Hematopoietic multipotent progenitor cell (in vitro differentiated cells): ENCODE measurements at places on chromosomes 1 and 21.

- peak; percentile 1 for DNase-seq
Observed at GRCh38 chr1:155729031-155729898, 40.4 kb downstream of the DAP3 start.

DNA sequence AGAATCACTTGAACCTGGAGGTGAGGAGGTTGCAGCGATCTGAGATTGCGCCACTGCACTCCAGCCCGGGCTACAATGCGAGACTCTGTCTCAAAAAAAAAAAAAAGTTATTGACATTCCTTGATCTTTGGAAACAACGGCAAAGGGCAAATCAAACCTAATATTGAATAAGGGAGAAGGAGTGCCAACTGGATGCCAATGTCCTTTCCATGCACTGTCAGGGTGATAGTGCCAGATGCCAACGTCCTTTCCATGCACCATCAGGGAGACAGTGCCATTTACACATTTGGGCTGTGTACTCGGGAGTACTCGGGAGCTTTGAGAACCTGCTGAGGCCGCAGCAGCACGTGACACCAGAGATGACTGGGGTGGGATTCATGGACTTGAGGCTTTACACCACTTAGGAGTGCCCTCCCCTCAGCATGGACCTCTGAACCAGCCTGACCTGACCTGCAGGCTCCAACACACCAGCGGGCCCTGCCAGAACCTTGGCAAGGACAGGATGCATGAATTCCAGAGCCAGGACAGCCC, 34.5 kb upstream of the SOD1 start:
- no peak for DNase-seq

GRCh38 chr1:1137256-1138045, 21.6 kb upstream of the C1orf159 start:
- peak; percentile 80 for DNase-seq

- DNase-seq = no peak
Observed at GRCh38 chr21:43717166-43717853, 1.6 kb upstream of the PDXK start.

DNA sequence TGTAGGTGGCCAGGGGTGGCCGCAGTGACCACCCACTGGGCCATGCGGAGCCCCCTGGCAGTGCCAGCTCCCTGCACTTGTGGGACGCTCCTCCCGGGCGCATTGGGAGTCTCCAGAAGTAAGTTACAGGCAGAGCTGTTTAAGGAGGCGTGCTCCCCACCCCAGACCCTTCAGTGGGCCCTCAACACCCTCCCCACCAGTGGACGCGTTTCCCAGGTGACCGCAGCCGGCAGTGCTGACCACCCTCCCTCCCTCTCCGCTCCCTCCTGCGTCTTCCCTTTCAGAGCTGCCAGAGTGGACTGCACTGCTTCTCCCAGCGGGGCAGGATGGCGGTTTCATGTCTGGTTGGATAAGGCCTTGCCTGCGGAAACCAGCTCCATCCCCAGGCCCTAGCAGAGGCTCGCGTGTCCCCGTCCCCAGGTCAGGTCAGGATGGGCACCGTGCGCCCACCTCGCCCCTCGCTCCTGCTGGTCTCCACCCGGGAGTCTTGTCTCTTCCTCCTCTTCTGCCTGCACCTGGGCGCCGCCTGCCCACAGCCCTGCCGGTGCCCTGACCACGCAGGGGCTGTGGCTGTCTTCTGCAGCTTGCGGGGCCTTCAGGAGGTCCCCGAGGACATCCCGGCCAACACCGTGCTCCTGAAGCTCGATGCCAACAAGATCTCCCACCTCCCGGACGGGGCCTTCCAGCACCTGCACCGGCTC, 1.1 kb downstream of the LRRC3 start:
- DNase-seq = no peak

- DNase-seq = peak; percentile 61
Observed at GRCh38 chr1:230167419-230167852, 100.4 kb downstream of the GALNT2 start.

DNA sequence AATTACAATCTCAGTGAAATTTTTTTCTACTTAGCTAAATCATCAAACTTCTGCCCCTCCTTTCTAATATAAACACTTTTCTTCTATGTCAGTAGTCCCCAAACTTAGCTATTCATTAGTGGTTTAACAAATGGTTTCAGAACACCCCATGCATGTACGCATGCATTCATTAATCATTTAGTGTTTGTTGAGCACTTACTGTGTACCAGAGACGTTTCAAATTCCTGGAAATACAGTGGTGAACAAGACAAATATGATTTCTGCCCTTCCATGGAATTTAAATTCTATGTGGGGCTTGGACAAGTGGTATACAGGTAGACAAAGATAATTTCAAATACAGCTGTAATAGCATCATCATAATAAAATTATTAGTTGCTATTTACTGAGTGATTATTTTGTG, 1.5 kb downstream of the ZBTB40 start:
- DNase-seq = no peak

DNA sequence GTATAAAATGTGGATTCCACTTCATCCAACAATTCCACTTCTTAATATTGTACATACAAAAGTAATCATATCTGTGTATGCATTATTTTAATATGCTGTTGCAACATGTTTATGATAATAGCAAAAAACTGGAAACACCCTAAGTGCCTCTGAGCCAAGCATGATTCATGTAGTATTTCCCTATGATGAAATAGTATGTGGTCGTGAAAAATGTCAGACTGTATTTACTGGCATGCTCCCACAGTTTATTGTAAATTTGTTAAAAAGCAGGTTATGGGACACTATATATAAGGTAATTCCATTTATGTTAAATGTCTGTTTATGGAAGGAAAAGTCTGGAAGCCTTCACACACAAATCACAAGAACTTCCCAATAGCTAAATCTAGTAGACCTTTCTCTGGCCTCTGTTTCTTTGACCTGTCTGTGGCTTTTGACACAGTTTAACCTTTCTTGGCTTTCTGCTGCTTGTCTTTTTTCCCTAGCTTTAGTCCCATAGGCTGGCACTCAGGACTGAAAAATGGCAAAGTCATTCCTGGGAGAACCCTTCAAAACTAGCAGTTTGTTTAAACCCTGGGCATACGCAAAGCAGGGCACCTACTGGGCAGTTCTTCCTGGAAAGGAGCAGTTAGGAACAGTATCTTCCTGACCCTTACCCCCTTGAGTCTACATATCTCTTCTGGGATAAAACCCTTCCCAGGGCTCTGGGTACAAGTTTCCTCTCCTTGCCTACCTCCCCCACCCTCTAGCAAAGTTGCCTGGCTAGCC, 65.4 kb upstream of the ARTN start:
- no peak for DNase-seq

GRCh38 chr1:240572328-240572727, 39.6 kb downstream of the GREM2 start:
- DNase-seq = no peak

DNA sequence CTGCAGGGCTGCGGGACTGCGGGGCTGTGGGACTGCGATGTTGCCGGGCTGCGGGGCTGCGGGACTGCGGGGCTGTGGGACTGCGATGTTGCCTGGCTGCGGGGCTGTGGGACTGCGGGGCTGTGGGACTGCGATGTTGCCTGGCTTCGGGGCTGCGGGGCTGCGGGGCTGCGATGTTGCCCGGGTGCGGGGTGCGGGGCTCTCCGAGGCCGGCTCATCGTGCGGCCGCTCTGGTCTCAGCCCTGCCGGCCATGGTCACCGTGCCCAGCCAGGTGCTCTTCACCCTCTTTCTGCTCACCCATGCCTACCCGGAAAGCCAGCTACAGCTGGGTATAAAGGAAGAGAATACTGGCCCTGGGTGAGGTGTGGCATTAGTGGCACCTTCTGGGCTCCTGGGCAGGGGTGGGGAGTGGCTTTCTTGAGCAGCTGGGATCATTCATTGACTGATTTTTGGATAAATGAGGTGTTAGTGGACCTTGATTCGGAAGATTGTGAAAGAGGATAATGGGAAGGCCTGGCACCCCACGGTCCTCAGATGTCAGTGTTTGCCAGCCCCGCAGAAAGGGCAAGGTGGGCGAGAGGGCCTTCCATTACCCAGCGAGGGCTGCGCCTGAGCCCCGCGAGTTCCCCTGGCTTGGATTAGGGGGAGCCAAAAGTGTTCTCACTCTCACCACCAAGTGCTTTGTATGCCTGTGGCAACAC, 36.3 kb downstream of the COQ8A start:
- DNase-seq = no peak

DNA sequence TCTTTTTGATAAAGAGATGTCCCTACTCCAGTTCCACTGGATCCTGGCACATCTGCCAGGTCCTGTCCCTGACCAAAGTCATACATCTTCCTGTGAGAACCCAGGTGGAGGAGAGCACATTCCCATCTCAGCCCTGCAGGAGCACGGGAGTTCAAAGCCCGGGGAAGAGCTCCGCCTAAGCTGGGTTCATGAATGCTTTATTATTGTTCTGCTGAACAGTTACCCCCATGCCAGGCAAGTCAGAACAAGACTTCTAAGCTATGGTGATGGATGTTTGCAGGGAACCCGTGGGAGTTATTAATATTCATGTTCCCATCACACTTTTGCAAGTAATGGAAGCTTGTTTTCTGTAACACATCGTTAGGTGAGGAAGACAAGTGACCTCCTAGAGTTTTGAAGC, 62.9 kb downstream of the SEC16B start:
- DNase-seq = no peak

DNA sequence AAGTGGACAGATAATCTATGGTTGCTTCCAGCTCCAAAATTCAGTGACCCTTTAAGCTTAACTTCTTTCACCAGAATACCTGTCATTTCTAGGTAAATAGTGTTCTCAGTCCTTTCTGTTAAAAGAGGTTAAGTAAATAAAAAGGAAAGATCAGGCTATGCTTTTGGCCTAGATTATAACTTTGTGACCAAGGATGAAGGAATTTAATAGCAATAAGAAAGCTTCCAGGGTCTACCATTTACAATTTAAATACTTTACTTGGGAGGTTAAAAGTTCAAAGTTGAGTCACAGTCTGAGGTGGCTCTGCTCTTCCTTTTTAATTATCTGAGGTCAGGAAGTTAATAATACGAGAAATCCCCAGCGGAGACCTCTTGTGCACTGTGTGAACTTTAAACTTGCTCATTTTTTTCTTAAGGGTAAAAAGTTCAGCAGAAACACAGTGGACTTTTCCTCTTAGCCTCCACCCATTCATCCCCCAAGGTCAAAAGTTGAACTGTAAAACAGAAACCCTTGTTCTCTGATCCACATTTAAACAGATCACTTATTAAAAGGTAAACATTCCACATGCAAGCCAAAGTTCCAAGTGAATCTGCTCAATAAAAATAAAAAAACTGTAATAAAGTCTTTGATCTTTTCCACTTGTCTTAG, 187.1 kb downstream of the NRIP1 start:
- no peak for DNase-seq

DNA sequence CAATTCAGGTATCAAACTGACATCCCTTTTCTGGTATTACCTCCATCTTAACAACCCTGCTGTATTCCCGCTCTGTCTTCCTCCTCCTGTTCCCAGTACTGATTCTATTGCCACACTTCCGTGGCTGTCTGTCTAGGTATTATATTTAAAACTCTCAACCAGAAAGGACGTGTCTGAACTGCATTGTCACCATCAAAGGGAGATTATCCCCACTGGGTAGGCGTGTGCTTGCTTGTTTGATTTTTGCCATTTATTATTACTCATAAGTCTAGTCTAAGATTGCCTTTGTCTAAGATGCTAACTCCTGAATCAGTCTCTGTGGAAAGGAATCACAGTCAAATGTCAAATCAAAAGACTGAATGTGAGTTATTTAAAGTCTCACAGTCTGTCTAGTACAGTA, 650.1 kb downstream of the KCNT2 start:
- DNase-seq = no peak
